ENCODE measurements at places on chromosomes 1 and 21.
A peak's percentile ranks its signal among the peaks of the same experiment; 100 is the strongest.

GRCh38 chr1:56133522-56134472 is 445.6 kb downstream of the PLPP3 start:
- no peak for DNase-seq

GRCh38 chr1:4397196-4397595 is 257.2 kb upstream of the AJAP1 start:
- no peak for DNase-seq

DNA sequence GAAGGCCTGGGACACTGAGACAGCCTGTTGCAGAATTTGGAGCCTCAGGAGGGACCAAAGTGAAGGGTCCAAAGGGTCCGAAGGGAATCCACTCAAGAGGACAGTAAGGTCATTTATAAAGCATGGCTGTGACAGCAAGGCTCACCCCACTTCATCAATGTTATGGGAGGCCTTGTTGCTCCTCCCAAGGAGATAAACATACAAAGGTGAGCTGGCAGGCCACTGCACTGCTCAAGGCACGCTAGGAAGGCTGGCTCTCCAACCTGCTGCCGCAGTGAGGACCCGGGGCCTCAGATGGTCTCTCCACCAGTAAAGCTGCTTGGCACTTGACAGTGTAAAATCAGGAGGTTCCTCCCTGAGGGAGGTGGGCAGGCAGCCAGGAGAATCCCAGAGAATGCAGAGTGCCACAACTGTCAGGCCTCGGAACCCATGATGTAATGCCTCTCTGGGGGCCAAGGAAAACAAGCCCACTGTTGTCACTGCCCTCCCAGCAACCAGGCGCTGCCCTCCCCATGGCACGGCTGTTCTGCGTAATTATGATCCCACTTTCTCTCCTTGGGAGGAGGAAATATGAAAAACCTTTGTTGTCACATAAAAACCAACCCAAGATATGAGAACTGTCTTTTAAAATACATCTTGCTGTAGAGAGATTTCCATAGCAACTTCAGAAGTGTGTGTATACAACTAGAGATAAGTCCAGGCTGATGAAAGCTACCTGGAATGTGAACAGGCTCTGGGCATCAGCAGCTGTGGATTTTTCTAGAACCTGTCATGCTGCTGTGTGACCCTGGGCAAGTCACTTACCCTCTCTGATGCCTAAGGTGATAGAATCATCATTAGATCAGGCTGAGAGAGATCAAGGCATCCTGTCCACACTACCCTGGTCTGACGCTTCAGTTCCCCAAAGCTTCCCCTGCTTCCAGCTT is 102.5 kb downstream of the KCNN3 start:
- no peak for DNase-seq

- no peak for DNase-seq
Observed at GRCh38 chr1:232422898-232423297, 207.0 kb downstream of the SIPA1L2 start.

GRCh38 chr1:184974056-184974836 is at the start of gene NIBAN1:
Gene NIBAN1 (minus strand): TSS chr1:184974508. CDS start chr1:184974356, 152 bp downstream.
- DNase-seq: peak; percentile 16

GRCh38 chr1:235820061-235820460 is 46.6 kb downstream of the LYST start:
- no peak for DNase-seq

GRCh38 chr21:33540711-33541104 is 1.2 kb downstream of the GART start:
- DNase-seq: no peak

DNA sequence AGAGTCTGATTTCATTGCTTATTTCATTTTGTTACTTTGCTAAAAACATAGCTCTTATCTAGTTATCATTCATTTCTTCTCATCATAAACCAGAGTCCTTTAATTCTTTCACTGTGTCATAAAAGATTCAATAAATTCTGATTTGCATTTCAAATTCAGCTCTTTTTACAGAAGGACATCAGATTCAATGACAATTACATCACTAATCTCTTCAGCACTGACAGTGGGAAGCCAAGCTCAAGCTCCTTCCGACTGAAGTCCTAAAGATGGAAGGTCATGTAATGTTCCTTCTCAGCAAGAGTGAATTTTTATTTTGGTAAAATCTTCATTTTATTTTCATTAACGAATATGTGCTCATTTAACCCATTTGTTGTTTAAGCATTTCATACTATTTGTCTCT is 530.7 kb upstream of the ADGRL2 start:
- DNase-seq: no peak

DNA sequence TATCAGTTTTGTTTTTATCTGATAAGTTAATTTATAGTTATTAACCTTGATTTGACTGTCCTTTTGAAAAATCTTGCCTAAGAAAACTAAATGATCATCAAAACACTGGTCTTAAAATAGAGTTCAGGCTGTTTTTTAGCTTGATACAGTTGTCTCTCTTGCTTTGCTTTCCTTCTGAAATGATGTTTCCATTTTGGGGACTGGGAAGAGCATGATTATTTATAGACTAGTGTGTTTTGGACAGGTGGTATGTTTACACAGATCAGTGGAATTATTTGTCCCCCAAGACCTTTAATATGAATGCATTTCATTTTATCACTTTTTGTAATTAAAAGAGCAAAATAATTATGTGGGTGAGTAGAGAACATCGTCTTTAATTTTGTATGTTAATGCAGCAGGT is 90.8 kb downstream of the XPR1 start:
- no peak for DNase-seq

- DNase-seq: no peak
Observed at GRCh38 chr1:41286486-41286885, 44.4 kb upstream of the SCMH1 start.

GRCh38 chr1:24932725-24933294 is 2.7 kb upstream of the RUNX3 start:
- no peak for DNase-seq

GRCh38 chr21:46226146-46226545 is 2.4 kb downstream of the LSS start:
- DNase-seq: no peak
